Stimulated activated CD8-positive, alpha-beta memory T cell treated with anti-CD3 and anti-CD28 coated beads, Interleukin-15, amount 100 ng/mL, for 1 hour (primary cell): ENCODE measurements at places on chromosomes 11 and 22.

GRCh38 chr22:43377548-43377895 lies 34.3 kb upstream of the MPPED1 start:
- DNase-seq = no peak

GRCh38 chr11:11039208-11039965 lies 181.5 kb upstream of the ZBED5 start:
- DNase-seq = no peak

DNA sequence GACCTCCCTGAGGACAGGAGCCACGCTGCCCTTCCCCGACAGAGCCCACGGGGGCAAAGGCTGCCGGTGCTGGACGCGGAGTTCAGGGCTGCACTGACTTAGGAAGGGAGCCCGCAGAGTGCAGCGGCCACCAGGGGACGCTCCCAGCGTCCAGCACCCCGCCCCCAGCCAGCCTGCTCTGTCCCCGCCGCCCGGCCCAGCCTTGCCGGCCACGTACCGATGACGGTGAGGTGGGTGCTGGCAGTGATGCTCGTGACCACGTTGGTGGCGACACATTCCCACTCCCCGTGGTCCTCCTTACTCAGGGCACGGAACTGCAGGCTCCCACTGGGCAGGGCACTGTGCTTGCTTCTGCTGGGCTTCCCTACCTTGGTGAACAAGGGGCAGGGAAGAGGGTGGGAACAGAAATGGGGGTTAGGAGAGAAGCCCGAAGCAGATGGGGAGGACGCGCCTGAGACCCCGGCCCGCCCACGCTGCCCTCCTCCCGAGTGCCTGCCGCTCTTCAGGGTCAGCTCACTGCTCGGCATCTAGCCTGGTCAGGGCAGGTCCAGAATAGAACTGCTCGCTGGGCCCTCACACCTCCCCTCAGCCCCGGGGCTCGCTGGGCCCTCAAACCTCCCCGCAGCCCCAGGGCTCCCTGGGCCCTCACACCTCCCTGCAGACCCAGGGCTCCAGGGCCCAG lies 25.9 kb downstream of the IGSF9B start:
- no peak for DNase-seq

GRCh38 chr11:64765291-64765850 lies 5.6 kb upstream of the PYGM start:
- no peak for DNase-seq

DNA sequence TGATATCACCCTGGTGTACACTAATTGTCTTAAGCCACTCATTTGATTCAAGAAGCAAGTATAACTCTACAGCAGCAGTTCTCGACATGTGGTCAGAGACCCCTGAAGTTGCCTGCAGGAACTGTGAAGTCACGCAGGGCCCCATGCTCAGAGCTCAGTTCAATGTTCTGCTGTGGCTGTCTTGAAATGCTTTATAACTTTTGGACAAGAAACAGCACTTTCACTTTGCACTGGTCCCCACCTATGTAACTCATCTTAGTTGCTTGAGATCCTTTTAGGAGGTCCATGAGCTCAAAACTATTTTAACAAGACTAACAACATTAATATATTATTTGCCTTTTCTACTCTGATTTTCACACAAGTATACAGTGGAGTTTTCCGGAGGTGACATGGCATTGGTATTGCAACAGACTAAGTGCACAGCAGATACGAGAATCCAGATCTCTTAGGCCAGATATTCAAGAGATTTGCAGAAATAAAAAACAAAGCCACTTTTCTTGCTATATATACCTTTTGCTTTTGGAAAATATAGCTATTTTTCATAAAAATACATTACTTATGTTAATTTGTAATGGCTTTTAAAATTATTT lies 64.8 kb downstream of the PRR5L start:
- no peak for DNase-seq
